ENCODE measurements at places on chromosomes 16 and 17. TPM values are rescaled to one million over a fixed set of nuclear protein-coding genes. Genes with fewer than 3 reads are reported as not detected.

- no peak overlapping the region for H3K27ac ChIP-seq
- H3K4me1 ChIP-seq = peaks cover 20% of the 10 kb centered on the region
- no peak overlapping the region for H3K4me3 ChIP-seq
- H3K27me3 ChIP-seq = no peaks in the 10 kb centered on the region
- no peaks in the 10 kb centered on the region for H3K36me3 ChIP-seq
Observed at GRCh38 chr17:32503251-32504165, 16.7 kb downstream of the CDK5R1 start.

GRCh38 chr16:3022684-3023414, 893 bp downstream of the HCFC1R1 start:
- H3K4me3 ChIP-seq = peak overlapping the region; percentile 63
- H3K27ac ChIP-seq = peak overlapping the region; percentile 100
- no peaks in the 10 kb centered on the region for H3K27me3 ChIP-seq
- no peak for DNase-seq
- H3K4me1 ChIP-seq = peaks cover 28% of the 10 kb centered on the region
- no peaks in the 10 kb centered on the region for H3K36me3 ChIP-seq

GRCh38 chr17:1989135-1989534, 36.0 kb downstream of the RTN4RL1 start:
- H3K36me3 ChIP-seq = no peaks in the 10 kb centered on the region
- DNase-seq = peak; percentile 85
- no peak overlapping the region for H3K27ac ChIP-seq
- H3K4me3 ChIP-seq = no peak overlapping the region

The PKMYT1 gene
- total RNA-seq = 3.9 TPM

- H3K4me3 ChIP-seq = no peak overlapping the region
- H3K4me1 ChIP-seq = peaks cover 6% of the 10 kb centered on the region
- DNase-seq = no peak
- no peak overlapping the region for H3K27ac ChIP-seq
Observed at GRCh38 chr16:1932050-1933028, 10.7 kb downstream of the MSRB1 start.

The UMOD gene
- total RNA-seq = not detected

GRCh38 chr17:40023590-40024292, 8.5 kb downstream of the CSF3 start:
- H3K36me3 ChIP-seq = peaks cover 12% of the 10 kb centered on the region
- DNase-seq = no peak
- H3K27me3 ChIP-seq = no peaks in the 10 kb centered on the region
- H3K4me3 ChIP-seq = no peak overlapping the region
- H3K27ac ChIP-seq = no peak overlapping the region

DNA sequence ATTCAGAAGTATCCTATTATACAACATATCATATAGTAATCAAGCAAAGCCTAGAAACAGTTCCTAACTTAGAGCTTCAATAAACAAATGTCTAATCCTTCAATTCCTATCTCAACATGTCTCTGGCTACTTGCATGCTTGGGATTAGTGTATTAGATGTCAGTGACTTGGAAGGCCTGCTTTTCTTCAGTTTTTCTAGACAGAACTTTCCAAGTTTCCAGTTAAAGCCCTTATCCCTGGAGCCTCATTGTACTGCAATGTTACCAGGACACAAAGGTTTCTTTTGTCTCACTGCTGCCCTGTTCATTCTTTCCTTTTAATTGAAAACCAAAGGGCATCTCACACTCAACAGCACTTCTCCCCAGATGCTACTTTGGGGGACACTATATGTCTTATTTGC, 16.5 kb downstream of the PSME3IP1 start:
- peaks cover 11% of the 10 kb centered on the region for H3K4me1 ChIP-seq
- no peak overlapping the region for H3K27ac ChIP-seq
- no peaks in the 10 kb centered on the region for H3K27me3 ChIP-seq
- peaks cover 39% of the 10 kb centered on the region for H3K36me3 ChIP-seq

DNA sequence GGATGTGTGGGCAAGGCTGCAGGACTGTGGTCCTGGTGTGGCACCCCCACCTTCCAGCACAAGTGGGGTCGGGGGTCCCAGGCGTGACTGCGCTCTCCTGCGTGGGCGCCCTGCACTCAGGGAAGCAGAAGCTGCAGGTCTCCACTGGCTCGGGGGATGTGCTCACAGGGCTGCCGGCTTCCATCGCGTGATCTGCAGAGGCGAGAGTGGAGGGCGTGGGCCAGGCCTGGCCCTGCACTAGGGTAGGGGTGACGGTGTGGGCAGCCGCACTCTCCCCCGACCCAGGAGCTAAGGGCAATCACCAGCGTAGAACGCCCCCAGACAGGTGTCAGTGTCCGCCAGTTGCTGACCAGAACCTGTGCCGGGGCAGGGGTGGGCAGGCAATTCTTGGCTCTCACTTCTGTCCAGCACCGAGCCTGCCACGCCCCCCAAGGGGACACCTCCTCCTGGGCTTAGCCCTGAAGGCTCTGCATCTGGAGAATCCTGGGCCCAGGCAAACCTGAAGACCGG, 32.3 kb downstream of the TNFRSF13B start:
- no peaks in the 10 kb centered on the region for H3K36me3 ChIP-seq
- H3K4me1 ChIP-seq = no peaks in the 10 kb centered on the region

The FGF11 gene
- 30.7 TPM for total RNA-seq

DNA sequence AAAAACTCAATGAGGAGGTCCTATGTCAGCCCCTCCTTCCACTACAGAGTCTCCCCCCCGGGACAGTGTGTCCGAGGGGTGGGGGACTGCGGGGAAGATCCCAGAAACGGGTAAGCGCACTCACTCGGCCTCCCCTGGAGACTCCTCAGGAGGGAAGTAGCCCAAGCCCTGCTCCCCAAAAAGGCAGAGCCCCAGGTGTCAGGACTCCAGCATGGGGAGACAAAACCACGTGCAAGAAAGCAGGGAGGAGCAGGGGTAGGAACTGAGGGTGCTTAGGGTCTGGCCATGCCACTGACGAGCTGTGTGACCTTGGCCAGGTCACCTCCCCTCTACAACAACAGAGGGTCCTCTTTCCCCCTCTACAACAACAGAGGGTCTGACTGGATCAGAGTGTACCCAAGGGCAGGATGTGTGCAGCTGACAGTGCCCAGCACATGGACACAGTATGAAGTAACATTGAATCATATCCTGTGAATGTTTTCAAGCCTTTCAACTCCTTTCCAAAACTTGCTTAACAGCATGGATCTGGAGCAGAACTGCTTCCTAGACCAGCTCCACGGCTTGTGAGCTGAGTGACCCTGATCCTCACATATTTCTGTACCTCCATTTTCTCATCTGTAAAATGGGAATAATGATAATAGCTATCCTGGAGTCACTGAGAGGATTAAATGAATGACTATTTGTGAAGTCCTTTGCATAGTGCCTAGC, 2.1 kb upstream of the NAGS start:
- H3K4me1 ChIP-seq = peaks cover 26% of the 10 kb centered on the region
- DNase-seq = peak; percentile 30
- H3K4me3 ChIP-seq = no peak overlapping the region
- H3K36me3 ChIP-seq = no peaks in the 10 kb centered on the region
- H3K27me3 ChIP-seq = peaks cover 19% of the 10 kb centered on the region

DNA sequence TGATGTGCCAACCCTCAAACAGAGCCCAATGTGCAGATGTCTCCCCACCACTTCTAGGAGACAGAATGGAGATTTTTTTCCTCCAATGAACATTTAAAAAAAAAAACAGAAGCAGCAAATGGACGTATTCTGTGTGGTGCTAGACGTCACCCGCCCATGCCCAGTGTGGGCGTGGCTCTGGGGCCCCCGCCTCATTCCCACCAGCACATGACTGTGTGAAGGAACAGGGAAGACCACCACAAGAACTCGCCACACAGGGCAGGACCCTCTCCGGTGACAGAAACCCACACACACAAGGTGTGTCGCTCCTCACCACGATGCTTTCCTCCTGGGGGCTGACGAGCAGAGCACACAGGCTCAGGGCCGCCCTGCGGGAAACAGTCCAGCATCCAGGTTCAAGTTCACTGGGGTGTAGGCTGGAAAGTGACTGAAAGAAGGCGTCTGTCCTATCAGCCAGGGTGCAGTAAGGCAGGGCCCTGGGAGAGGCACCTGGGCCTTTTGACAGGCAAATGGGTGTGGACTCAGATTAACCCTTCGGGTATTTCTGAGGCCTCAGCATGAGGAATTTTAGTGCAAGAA, 53.5 kb downstream of the KLHDC4 start:
- no peak overlapping the region for H3K4me3 ChIP-seq
- no peaks in the 10 kb centered on the region for H3K4me1 ChIP-seq
- H3K27me3 ChIP-seq = no peaks in the 10 kb centered on the region
- no peak for DNase-seq
- no peaks in the 10 kb centered on the region for H3K36me3 ChIP-seq

The TLCD1 gene
- total RNA-seq = 24.6 TPM

- no peaks in the 10 kb centered on the region for H3K4me1 ChIP-seq
- H3K4me3 ChIP-seq = no peak overlapping the region
- DNase-seq = no peak
- H3K27me3 ChIP-seq = no peaks in the 10 kb centered on the region
- peaks cover 11% of the 10 kb centered on the region for H3K36me3 ChIP-seq
Observed at GRCh38 chr17:76336756-76337412, 16.8 kb downstream of the PRPSAP1 start.

The SLX1A gene
- total RNA-seq = 10.9 TPM

GRCh38 chr17:27956601-27957445, 63.7 kb upstream of the LYRM9 start:
- no peak overlapping the region for H3K27ac ChIP-seq
- H3K4me1 ChIP-seq = no peaks in the 10 kb centered on the region
- H3K36me3 ChIP-seq = no peaks in the 10 kb centered on the region
- H3K4me3 ChIP-seq = no peak overlapping the region
- peaks cover 10% of the 10 kb centered on the region for H3K27me3 ChIP-seq

GRCh38 chr17:15955793-15956541, 11.0 kb downstream of the ADORA2B start:
- no peaks in the 10 kb centered on the region for H3K27me3 ChIP-seq
- no peaks in the 10 kb centered on the region for H3K36me3 ChIP-seq
- H3K4me3 ChIP-seq = no peak overlapping the region
- H3K27ac ChIP-seq = no peak overlapping the region
- no peak for DNase-seq

DNA sequence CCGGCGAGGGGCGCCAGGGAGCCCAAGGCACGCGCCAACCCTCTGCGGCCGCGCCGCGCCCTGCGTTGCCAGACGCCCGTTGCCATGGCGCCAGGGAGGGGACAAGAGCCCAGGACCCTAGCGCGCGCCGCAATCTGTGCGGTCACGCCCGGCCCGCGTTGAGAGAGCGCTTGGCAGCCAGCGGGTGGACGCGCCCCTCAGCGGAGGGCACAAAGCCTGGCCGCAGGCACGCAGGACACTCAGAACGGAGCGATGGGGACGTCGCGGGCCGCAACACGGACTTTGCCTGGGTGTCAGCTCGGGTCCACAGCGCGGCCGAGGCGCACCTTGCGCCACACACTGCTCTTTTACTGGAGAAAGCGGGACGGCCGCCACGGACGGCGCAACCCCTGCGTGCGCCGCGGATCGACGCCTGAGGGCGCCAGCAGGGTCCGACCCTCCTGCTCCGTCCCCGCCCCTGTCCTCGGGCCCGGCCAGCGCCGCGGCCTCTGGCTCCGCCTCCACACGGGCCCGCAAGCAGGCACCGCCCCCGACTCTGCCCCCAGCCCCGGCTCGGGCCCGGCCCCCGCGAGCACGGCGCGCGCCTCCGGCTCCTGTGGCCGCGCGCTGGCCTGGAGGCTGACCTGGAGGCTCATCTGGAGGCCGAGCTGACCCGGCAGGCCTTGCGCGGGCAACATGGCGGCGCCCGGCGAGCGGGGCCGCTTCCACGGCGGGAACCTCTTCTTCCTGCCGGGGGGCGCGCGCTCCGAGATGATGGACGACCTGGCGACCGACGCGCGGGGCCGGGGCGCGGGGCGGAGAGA, at the start of gene GFER:
Gene GFER, plus strand, starts transcription at position 650 of the 803 bp plus-strand sequence. Its CDS starts 26 bp downstream, at position 676.
- H3K4me3 ChIP-seq = peak within 1 kb of the TSS; percentile 68
- DNase-seq = peak; percentile 79
- peaks cover 15% of the 10 kb centered on the region for H3K4me1 ChIP-seq
- H3K36me3 ChIP-seq = peaks cover 5% of the 10 kb centered on the region

The MEIOB gene
- 0.16 TPM for total RNA-seq

GRCh38 chr17:21021208-21021803, 21.5 kb downstream of the USP22 start:
- no peak overlapping the region for H3K4me3 ChIP-seq
- no peak for DNase-seq
- H3K27ac ChIP-seq = no peak overlapping the region
- no peaks in the 10 kb centered on the region for H3K27me3 ChIP-seq
- peaks cover 76% of the 10 kb centered on the region for H3K36me3 ChIP-seq
- H3K4me1 ChIP-seq = peaks cover 2% of the 10 kb centered on the region

- H3K27me3 ChIP-seq = no peaks in the 10 kb centered on the region
- no peak overlapping the region for H3K4me3 ChIP-seq
- no peaks in the 10 kb centered on the region for H3K36me3 ChIP-seq
- H3K4me1 ChIP-seq = peaks cover 32% of the 10 kb centered on the region
- DNase-seq = no peak
Observed at GRCh38 chr16:27770271-27771196, 220.6 kb downstream of the KATNIP start.

The DUSP3 gene
- 63.3 TPM for total RNA-seq

The CDR2L gene
- 59.1 TPM for total RNA-seq

DNA sequence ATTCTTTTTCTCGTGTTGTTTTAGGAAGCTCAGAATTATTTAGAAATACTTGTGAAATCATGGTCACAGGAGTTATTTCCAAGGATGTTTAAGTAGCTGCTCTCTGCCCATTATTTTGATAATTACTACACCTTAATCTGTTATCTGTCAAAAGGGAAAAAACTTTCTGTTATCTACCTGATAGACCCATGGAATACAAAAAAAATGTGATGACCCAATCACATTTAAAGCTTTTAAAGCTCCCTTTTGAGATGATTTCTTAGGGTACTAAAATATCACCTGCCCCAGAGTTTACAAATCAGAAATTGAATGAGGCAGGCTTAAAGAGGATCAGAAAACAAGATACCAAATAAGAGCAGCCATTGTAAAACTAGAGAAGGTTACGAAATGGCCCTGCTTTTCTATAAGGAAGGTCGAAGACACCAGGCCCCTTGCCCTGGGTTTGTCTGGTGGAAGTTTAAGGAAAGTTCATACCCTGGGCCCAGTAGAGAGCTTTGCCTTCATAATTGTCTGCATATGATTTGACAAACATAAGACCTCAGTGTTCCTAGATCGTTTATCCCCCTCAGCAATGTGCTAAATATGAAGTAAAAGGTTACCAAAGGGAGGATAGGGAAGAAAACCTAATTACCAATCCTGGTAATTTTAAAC, 149.9 kb upstream of the TBX2 start:
- H3K27me3 ChIP-seq = no peaks in the 10 kb centered on the region
- H3K4me3 ChIP-seq = no peak overlapping the region
- H3K4me1 ChIP-seq = peaks cover 32% of the 10 kb centered on the region
- peak overlapping the region; percentile 49 for H3K27ac ChIP-seq
- no peaks in the 10 kb centered on the region for H3K36me3 ChIP-seq
- no peak for DNase-seq
